ENCODE measurements at places on chromosomes 1 and 21.

- DNase-seq = no peak
Measured at GRCh38 chr1:43034195-43034658, 75.6 kb upstream of the SLC2A1 start.

GRCh38 chr1:219505886-219506285, 107.0 kb downstream of the ZC3H11B start:
- DNase-seq = no peak

GRCh38 chr1:63917571-63918417, 144.0 kb downstream of the ROR1 start:
- DNase-seq = no peak

- DNase-seq = peak; percentile 42
Measured at GRCh38 chr1:84582802-84583587, 8.8 kb upstream of the CTBS start.

DNA sequence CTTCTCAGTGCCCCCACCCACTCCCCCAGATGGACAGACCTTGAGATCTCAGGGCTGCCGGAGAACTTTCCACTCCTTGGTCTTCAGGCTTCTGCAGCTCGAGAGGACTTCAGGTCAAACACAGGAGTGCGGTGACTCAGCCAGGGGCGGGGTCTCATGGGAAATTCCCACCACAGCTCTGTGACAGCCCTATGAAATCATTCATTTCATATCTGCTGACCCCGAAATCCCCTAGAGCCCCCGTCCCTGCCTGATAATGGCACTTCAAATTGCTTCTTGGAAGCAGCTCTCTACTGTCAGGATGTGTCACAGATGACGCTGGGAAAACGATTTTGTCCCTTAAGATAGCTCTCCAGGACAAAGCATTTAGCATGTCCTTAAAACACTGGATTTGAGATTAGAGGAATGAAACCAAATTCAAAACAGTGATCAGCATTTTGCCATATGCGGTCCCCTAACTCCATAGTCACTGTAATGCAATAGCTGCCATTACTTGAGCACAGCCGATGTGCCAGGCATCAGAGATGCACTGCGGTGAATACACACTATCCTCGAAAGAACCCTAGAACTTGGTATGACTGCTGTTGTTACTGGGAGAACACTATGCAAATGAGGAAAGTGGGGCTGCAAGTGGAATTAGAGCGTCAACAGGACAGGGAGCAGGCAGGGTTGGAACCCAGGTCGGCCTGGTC, at the start of gene TNFRSF9:
Gene TNFRSF9 (minus strand): TSS at position 95 of the 692 bp plus-strand sequence. CDS start 845 bp downstream, outside the sequence.
- DNase-seq = no peak

DNA sequence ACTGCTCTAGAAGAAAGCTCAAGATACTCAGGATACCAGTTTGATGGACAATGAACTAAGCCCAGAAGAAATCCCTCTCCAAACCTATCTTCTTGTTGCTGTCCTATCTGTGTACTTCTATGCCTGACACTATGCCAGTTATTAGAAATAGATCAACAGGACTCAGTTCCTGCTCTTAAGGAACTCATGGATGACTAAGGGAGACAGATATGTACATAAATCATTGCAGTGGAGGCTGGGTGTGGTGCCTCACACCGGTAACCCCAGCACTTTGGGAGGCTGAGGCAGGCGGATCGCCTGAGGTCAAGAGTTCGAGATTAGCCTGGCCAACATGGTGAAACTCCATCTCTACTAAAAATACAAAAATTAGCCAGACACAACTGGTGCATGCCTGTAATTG, 42.4 kb upstream of the AK4 start:
- peak; percentile 14 for DNase-seq

DNA sequence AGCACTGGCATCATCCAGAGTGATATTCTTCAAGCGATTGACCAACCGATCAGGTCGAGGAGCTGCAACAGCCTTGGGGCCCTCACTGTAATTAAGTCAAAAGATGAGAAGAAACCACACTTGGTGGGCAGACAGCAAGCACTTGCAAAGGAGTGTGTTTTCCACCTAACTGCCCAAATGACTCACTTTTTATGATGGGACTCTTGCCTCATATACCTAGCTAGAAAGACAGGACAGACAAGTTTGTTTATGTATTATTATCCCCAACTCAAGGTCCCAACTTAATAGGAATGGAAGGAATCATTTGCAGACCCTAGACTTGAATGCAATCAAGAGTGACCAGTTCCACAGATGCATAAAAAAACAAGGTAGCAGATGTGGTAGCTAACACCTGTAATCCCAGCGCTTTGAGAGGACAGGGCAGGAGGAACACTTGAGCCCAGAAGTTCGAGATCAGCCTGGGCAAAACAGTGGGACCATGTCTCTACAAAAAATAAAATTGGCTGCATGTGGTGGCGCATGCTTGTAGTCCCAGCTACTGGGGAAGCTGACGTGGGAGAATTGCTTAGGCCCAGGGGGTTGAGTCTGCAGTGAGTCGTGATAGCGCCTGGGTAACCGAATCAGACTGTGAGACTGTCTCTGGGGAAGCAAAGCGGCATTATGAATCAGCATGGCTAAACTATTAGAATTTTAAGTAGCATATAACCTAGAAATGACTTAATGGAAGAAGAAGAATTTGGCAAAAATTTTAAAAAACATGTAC, 2.3 kb upstream of the NRAS start:
- peak; percentile 67 for DNase-seq

- peak; percentile 79 for DNase-seq
Measured at GRCh38 chr1:30919025-30919881, 10.7 kb upstream of the SDC3 start.

GRCh38 chr1:48808496-48808895, 31.8 kb upstream of the BEND5 start:
- no peak for DNase-seq

Data from fibroblast of skin of right quadriceps (primary cell).